Hematopoietic multipotent progenitor cell treated with erythropoietin and hydrocortisone succinate and interleukin-3 and kit ligand, for 4 days (in vitro differentiated cells): ENCODE measurements at places on chromosomes 11 and 22.

DNA sequence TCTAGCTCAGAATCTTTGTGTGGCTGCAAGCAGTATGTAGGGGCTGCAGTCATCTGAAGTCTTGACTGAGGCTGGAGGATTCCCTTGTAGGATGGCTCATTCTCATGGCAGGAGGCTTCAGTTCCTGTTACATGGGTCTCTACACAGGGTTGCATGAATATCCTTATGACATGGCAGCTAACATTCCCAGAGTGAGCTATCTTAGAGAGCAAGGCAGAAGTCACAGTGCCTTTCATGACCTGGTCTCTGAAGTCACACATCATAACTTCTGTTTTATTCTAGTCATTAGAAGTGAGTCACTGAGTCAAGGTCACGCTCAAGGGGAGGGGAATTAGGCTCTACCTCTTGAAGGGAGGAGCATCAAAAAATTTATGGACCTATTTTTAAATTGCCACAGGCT is 10.3 kb upstream of the SPON1 start:
- DNase-seq: no peak

GRCh38 chr11:30917859-30918478 is 331.8 kb upstream of the MPPED2 start:
- peak; percentile 78 for DNase-seq

GRCh38 chr11:93498641-93499040 is 44.5 kb downstream of the SMCO4 start:
- no peak for DNase-seq

DNA sequence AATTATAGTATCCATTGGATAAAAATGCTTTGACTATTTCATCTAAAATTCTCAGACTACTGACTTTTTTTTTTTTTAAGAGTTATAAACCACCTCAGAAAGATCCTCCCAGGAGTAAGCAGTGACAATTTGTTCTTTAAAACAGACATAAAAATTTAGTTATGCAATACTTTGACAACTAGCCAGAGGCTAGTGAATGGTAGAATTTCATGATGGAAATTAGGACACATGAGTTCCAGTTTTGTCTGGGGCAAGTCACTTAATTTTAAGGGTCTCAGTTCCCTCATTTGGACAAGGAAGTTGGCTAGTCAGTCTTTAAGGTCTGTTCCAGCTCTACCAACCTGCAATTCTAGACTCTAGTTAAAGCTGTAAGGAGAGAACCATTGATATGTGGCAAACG is 2.9 kb downstream of the IL18 start:
- DNase-seq: peak; percentile 22

DNA sequence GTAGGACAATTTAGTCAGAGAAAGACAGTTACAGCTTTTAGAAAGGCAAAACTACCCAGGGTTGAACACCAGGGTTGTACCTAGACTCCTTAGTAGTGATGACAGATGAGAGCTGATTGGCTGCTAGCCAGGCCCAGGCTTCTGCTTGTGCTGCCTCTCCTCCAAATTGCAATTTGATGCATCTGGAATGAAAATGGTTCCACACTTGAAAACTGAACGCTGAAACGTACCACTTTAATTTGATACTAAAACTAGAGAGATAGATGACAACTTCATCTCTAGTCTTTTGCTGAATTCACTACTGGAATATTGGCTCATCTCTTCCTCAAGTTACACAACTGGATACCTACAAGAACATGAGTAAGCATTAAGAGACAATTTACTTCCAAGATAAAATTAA is 19.2 kb upstream of the FNBP4 start:
- no peak for DNase-seq

DNA sequence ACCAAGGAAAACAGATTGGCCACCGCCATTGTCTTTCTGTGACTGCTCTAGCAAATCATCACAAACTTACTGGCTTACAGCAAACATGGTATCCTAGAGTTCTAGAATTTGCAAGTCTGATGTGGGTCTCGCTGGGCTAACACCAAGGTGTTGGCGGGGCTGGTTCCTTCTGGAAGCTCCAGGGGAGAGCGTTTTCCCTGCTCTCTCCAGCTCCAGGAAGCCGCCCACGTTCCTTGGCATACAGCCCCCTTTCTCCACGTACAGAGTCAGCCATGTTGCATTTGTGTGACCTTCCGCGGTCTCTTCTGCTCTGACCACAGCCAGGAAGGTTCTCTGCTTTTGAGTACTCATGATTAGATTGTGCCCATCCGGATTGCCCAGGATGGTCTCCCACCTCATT is 27.5 kb downstream of the TBC1D22A start:
- DNase-seq: no peak
